ENCODE measurements at places on chromosomes 4 and X.

DNA sequence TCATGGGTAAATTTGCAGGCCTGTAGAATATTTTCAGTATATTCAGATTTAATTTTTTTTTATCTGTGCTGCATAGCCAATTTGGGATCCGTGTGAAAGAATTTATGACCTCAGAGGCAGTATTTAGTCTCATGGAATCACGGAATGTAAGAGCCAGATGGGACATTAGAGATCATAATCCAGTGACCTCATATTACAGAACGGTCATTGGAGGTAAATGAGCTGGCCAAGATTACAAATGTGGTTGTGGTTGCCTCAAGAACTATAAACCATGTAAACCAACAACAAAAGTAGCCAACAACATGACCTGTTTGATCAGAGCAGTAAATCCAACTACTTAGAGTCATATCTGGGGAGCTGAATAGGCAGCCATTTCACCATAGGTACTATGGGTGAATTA lies 71.6 kb downstream of the AMOT start:
- DNase-seq: no peak

- DNase-seq: no peak
These were observed 292.9 kb downstream of the USP46 start for GRCh38 chr4:52366191-52366590.

GRCh38 chr4:24630937-24631336 lies 46.6 kb upstream of the DHX15 start:
- no peak for DNase-seq

GRCh38 chr4:127648061-127648460 lies 15.3 kb downstream of the INTU start:
- no peak for DNase-seq

GRCh38 chr4:124167602-124168001 lies 544.9 kb downstream of the ANKRD50 start:
- no peak for DNase-seq

DNA sequence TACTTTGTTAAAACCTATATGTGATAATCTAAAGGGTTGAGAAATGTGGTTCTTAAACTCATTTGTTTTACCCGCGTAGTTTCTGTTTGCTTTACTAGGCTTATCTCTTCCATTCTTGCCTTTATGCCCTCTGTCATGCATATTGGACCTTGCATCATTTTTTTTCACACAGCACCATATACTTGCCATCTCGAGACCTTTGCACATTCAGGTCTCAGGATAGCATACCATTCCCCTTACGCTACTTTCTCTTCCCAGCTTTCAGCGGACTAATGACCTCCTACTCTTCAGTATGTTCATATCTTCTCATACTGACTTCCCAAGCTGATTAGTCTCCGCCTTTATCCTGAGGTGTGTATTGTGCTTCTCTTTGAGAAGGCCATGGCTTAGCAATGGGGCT lies 40.5 kb downstream of the USP38 start:
- DNase-seq: no peak

GRCh38 chrX:153244767-153245166 lies 65.7 kb downstream of the MAGEA1 start:
- no peak for DNase-seq

DNA sequence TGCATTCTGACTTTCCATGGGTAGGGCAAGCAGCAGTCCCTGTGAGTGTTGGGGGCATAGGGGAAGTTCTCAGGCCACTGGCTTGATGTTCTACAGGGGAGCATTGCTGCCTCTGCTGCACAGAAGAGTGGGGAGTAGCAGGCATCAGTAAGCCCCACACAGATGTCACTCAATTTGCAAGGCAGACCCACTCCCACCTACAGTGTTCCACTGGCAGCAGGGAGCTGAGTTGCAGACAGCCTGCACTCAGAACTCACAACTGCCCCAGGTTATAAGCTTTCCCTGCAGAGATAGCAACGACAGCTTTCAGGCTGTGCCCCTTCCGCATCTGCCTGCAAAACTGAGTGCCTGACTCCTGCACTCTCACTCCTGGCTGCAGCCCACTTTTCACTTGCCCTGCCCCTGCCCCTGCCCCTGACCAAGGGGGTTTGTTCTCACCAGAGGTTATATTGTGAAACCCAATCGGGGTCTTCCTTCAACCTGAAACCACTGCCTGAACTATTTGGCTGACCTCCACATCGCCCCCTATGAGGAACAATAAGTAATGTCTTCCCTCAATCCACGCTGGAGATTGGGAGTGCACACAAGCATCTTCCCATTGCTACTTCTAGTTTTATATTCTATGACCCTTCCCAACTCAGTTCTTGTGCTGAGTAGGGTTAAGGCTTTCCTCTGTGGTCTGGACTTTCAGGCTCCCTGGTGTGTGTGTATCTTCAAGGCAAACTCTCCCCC lies 227.4 kb upstream of the CXorf51B start:
- no peak for DNase-seq

- DNase-seq: no peak
These were observed 80.3 kb upstream of the HHIP start for GRCh38 chr4:144565527-144566195.

GRCh38 chrX:38220024-38220414 lies 652 bp downstream of the SRPX start:
- no peak for DNase-seq

GRCh38 chr4:165726831-165727230 lies 146.2 kb upstream of the TLL1 start:
- DNase-seq: no peak

- no peak for DNase-seq
These were observed 85.7 kb upstream of the TBL1X start for GRCh38 chrX:9378980-9379696.

DNA sequence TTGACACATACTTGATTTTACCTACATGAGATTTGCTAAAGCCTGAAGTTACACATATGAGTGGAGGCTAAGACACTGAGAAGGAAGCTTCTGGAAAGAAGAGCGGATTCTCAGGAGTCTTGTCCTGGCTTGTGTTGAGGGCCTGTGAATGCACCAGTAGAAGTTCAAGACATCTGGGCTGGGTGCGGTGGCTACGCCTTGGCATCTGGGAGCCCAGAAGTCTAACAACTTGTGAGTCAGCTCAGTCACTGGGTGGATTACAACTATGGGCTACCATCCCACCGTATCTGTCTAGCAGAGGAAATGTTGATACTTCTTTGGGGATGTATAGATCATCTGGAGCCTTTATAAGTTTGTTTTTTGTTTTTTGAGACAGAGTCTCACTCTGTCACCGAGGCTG lies 375.6 kb upstream of the SMIM31 start:
- DNase-seq: no peak

- DNase-seq: no peak
These were observed 9.7 kb upstream of the LSM6 start for GRCh38 chr4:146165840-146166239.
